ENCODE measurements at places on chromosomes 6 and 20.

DNA sequence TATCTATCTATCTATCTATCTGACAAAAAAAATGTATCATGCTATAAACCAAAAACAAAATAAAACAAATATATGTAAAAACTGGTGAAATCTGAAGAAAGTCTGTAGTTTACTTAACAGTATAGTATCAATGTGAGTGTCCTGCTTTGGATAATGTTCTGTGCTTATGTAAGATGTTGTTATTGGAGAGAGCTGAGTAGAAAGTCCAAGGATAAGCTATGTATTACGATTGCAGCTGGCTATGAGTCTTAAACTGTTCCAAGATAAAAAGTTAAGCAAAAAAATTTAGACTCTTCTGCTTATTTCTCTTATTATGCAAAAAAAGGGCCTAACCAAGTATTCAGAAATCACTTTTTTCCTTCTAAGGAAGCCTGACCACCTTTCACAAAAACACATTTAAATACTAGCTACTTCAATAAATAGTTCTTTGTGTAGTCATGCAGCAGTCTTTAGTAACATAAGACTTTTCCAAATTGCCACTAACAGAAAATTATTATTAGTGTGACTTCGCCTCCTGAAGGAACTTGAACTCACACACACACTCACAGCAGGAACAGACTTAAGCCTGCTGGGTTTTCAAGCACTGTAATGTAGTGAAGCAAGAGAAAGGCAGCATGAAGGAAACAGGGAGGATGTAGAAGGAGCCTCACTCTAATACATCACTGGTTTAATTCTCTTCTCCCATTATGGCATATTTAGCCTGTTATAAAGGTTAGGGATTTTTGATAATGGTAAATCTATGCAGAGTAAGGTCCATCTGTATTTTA is 265.8 kb upstream of the GJE1 start:
- DNase-seq, result no peak

DNA sequence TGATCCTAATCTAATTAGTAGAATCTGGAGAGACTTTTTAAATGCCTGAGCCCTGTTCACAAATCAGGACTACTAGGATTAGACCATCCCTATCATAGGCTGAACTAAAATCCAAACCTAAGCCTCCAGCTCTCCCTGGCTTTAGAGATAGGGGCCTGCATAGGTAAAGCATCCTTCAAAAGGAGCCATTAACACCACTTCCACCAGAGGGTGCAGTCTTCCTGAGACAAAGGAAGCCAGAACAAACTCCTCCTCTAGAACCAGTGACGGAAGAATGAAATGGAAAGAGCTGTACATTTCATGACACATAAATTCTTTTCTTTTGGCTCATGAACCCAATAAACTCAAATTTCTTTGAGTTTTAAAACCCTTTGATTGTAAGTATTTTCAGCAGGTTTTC is 291.2 kb upstream of the ADGRB3 start:
- no peak for DNase-seq

DNA sequence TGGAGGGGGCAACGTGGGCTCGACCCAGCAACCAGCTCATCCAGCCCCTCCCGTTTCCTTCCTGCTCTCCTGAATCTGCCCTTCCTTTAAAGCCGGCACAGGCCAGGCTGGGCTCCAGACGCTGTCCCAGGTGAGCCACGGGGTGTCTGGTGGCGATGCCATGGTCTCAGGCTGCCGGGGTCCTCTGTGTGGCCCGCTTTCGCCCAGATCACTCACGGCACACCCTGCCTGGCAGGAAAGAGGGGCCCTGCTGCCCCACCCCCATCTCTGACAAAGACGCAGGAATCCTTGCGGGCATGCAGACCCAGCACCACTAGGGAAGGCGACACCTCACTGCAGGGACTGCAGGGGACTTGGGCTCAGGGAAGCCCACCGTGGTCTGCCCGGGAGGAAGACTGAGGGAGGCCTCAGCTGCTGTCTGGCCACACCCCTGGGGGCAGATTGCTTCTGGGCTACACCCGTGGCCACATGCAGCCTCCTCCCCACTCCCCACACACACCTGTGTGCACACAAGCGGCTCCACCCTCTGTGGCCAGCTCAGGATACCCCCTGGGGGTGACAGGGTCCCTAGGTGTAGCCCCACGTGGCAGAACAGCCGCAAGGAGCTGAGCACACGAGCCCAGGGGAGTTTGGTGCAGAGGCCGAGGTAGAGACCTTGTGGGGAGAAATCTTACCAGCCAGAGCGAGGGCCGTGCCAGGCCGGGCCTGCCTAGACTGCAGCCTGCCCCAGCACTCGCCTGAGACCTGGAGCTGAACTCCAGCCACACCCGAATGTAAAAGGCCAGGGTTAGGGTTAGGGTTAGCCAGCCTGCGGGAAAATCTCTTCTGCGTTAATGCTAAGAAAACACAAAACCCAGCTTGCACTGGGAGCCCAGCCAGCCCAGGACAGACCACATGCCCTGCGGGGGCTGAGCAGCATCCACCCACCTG is 104.6 kb downstream of the DLL1 start:
- DNase-seq, result no peak

- DNase-seq, result no peak
Measured at GRCh38 chr6:135141728-135142127, 39.4 kb upstream of the MYB start.

GRCh38 chr6:129141499-129141898 is 258.6 kb downstream of the LAMA2 start:
- no peak for DNase-seq

DNA sequence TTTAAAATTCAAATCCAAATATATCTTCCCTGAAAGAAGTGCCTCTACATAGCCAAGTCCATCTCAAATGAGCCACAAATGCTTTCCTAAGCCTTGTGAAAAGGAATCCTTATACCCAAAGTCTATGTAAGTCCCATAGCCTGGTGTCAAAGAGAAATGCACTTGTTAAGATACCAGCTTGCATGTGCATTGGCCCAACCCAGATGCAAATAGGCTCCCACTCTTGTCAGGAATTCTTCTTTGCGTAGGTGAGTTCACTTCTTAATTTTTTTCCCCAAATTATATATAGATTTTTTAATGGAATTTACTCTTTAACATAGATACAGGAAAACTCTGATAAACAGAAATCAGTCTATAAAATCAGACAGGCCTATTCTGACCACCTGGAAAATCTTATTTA is 105.6 kb downstream of the RALGAPA2 start:
- DNase-seq, result no peak

GRCh38 chr6:119348096-119348747 is 1.3 kb downstream of the MAN1A1 start:
- DNase-seq, result no peak

GRCh38 chr6:109816452-109817374 is 125.6 kb downstream of the FIG4 start:
- DNase-seq, result no peak

GRCh38 chr20:31764641-31765305 is 25.7 kb downstream of the TPX2 start:
- DNase-seq, result no peak

DNA sequence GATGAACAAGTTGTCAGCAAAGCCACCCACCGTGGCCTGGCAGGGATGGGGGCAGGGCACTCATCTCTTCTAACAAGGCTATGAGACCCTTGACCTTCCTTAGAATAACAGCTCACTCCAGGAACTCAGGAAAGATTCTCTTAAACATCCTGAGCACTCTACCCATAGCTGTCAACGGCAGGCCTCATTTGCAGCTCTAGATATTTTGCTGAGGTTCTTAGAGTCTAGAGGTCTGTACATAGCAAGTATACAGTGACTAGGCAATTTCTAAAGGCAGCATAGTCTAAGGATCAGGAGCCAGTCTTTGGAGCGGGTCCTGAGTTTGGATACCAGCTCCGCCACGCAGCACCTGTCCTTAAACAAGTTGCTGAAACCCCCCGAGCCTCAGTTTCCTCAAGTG is 11.7 kb downstream of the TRERF1 start:
- no peak for DNase-seq

DNA sequence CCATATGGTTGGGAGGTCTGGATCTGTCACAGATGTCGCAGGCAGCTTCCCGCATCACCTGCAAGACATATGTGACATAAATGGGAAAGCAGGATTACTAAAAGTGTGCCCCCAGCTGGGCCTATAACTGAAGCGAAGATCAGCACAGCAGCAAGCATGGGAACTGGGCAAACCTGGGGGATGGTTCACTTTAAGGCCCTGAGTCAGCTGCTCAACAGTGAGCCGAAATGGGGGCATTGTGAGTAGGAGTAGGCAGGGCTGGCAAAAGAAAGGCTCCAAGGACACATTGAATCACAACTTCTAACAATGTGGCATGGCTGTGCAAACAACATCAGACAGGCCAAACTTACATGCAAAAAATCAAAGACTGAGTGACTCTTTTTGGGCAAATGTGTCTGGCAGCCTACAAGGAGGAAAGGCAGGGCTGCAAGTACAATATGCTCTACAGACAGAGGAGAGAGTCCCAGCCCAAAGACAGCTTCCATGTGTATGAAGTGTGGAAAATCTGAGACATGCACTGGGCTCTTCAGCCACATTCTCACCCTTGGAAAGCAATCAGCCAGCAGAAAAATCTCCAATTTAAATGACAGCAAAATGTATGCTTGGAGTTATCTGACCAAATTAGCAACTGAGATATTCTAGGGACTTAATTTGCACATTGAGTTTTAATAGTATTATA is 531.0 kb upstream of the MMS22L start:
- DNase-seq, result no peak

DNA sequence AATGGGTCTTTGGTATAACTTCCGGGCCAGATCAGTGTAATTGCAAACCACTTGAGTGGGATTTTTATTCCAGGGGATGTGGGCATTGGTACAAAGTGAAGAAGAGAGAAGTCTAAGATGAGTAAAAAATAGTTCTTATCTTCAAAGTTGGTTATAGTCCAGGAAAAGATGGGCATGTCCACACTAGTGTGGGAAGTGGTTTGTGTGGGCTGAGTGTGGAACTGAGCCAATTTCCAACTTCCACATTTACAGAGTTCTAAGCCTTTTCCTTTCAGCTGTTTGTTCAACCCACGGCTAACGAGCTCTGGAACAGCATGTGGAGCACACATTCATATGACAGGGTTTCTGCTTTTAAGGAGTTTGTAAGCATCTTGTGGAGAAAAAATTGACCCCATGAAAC is 72.3 kb upstream of the IFNGR1 start:
- no peak for DNase-seq

GRCh38 chr6:96980142-96980541 is 55.6 kb downstream of the KLHL32 start:
- no peak for DNase-seq

- DNase-seq, result no peak
Measured at GRCh38 chr20:3739926-3740451, 7.5 kb downstream of the HSPA12B start.

- no peak for DNase-seq
Measured at GRCh38 chr20:22861990-22862389, 173.1 kb upstream of the SSTR4 start.

- no peak for DNase-seq
Measured at GRCh38 chr6:7132398-7133035, 24.8 kb downstream of the RREB1 start.

DNA sequence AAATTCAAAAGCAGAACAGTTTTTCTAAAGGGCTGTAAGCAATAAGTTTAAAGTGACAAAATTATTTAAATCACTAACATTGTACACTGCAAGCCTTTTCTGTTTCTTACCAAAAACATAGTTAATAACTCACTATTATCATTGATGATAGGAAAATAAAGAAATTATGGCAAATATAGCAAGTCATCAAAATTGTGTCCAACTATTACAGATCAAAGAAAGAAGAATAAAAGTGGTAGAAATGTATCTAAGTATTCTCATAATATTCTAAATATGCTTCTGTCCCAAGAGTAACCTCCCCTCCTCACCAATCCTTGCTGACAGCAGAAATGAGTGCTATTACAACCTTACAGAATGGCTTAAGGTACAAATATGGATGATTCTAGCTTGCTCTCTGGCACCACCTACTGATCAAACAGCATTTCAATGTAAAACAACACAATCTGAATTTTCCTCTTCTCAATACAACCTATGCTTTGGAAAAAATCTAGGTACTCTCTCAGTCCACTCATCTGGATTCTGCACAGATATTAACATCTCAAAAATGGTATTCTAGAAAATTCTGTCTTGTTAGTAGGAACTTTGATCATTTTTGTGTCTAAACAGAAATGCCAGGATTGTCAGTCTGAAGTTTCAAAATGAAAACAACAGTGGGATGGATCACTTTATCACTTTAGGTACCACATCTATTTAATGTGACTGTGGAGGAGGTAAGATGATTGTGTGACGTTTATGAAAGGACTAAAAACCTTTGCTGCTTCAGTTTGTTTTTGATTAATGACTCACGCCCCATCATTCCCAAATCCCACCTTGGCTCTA is 40.9 kb downstream of the ZFP64 start:
- DNase-seq, result peak; percentile 20

- no peak for DNase-seq
Measured at GRCh38 chr6:105907991-105908390, 178.1 kb upstream of the PRDM1 start.

- DNase-seq, result no peak
Measured at GRCh38 chr20:872855-873520, 39.5 kb downstream of the FAM110A start.
